Fibroblast of skin of left biceps (primary cell): ENCODE measurements at places on chromosomes 3 and 15.

- DNase-seq, result no peak
These were observed 621.7 kb downstream of the ZPLD1 start for GRCh38 chr3:103056542-103056941.

GRCh38 chr3:177295116-177295515, 97.8 kb upstream of the TBL1XR1 start:
- no peak for DNase-seq

- no peak for DNase-seq
These were observed 87.5 kb downstream of the GAP43 start for GRCh38 chr3:115710799-115711198.

- no peak for DNase-seq
These were observed 129.4 kb upstream of the CNTN4 start for GRCh38 chr3:1969281-1969680.

GRCh38 chr3:9247361-9247940, 2.0 kb downstream of the SRGAP3 start:
- no peak for DNase-seq

DNA sequence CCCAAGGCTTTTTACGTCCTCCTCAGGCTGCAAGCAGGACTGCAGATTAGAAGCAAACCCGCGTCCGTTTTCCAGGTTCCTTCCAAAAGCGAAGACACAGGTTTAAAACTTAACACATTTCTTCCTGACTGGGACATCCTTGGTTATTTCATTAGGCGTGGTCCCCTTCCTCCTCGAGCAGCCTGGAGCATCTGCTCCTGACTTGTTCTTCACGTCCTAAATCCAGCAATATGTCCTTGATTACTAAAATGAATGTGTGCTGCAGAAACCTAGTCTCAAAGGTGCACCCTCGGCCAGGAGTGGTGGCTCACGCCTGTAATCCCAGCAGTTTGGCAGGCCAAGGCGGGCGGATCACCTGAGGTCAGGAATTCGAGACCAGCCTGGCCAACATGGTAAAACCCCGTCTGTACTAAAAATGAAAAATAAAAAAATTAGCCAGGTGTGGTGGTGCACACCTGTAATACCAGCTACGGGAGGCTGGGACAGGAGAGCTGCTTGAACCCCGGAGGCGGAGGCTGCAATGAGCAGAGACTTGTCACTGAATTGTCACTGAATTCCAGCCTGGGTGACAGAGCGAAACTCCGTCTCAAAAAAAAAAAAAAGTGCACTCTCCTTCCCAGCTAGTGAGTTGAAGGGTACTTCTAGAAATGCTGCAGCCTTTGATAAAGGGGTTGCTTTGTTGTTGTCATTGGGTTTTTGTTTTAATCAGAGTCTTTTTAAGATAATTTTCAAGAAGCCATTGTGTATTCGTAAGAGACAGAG, 842 bp upstream of the LRIG1 start:
- DNase-seq, result no peak

GRCh38 chr3:78741066-78741645, 1026.6 kb downstream of the ROBO1 start:
- DNase-seq, result no peak

GRCh38 chr15:51331141-51331540, 7.3 kb downstream of the CYP19A1 start:
- no peak for DNase-seq

- no peak for DNase-seq
These were observed 4.8 kb downstream of the CHSY1 start for GRCh38 chr15:101246824-101247745.

DNA sequence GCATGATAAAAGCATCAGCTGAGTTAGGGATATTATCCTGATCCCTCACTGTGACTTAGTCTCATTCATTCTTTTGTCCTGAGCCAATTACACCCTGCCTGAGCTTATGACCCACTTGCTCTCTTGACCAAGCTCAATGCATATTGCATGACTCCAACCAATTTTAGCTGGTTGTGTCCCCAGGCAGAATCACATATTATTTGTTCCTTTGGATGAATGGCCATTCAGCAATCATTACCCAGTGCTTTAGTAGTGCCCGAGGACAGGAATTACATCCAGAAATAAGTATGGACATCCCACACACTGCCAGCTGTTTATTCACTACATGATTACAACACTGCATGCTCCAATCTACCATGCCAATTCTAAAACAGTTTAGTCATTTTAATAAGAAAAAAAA, 322.5 kb downstream of the ZBBX start:
- no peak for DNase-seq

DNA sequence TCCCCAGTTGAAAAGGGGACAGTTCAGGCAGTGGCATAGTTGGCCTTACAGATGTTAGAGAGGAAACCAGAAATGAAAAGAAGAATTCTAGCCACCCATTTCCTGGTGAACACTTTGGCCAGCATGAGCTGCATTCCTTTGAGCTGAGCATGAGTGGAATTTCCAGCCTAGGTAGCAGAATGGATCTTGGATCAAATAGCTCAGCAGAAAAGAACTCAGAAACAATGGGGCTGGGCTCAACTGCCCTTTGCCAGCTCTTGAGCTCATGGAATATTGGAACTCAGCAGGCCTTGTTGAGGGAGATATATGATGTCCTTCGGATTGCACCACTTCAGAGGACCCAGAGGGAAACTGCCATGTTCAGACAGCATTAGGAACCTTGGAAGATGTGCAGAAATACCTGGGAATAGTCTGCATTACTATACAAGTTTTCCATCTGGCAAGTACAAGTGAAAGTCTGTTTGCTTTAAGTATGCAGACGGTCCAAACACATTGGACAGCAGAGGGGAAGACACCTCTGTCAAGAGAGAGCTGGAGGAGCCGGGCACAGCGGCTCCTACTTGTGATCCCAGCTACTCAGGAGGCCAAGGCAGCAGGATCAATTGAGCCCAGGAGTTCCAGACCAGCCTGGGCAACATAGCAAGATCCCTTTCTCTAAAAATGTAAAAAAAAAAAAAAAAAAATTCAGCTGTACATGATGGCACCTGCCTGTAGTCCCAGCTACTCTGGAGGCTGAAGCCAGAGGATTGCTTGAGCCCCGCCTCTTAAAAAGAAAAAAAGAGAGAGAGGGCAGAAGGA, 3.1 kb upstream of the CDV3 start:
- DNase-seq, result peak; percentile 73

GRCh38 chr3:149114458-149114857, 15.0 kb upstream of the HPS3 start:
- DNase-seq, result no peak

DNA sequence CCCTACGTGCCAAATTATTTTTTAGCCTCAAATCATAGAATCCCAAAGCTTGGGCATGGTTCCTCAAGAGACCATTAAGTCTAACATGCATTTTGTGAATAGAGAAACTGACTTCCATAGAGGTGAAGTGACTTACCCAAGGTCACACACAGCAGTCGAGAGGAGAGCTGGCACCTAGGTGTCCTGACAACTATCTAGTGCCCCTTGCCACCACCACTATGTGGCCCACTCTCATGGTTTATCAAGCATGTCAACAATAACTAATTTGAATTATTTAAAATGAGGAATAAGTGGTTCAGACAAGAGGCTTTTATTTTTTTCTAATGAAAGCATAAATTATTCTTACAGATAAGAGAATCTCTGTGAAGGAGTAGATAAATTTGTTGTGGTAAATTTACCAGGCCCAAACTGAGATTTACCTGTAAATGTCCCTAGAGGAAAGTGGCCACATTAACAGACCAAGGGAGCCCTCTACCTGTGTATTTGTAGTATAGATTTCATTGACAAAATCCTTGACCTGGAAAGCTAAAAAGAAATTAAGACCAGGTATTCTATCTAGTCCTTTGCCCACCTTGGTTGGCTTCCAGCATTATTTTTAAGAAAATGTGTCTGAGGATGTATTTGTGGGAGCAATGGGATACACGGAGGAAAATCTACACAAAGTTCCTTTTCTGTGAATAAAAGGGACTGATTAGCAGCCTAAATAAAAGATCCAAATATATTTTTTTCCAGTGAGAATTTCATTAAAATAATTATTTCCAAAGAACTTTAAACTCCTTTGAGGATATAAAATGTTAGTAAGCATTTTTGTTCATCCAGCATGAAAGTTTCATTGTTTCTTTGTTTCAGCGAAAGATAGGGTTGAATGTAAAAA, 49.1 kb downstream of the IQCH start:
- no peak for DNase-seq
